ENCODE measurements at places on chromosomes 16 and 17.

GRCh38 chr17:11082559-11082958 is 158.5 kb upstream of the SHISA6 start:
- no peak for DNase-seq
- no peaks in the 10 kb centered on the region for H3K36me3 ChIP-seq
- no peak overlapping the region for H3K27ac ChIP-seq
- H3K4me1 ChIP-seq, result peaks cover 2% of the 10 kb centered on the region
- no peak overlapping the region for H3K4me3 ChIP-seq

DNA sequence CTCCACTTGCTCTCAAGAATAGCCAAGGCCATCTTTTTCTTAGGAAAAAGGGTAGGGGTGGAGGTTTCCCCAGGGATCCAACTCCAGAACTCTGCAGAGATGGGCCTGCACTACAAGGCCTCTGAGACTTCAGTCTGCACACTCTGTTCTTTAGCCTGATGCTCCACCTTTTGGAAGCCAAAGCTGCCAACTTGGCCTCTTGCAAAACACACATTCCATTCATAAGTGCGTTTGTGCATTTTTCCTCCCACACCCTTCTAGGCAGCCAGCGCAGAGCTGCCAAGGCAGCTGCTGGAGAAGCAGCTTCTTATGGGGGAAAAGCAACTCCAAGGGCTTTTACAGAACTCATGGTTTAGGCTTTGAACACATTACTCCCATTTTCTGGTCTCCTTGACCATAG is 45.3 kb downstream of the REXO5 start:
- no peaks in the 10 kb centered on the region for H3K36me3 ChIP-seq
- no peak overlapping the region for H3K27ac ChIP-seq
- H3K27me3 ChIP-seq, result no peaks in the 10 kb centered on the region
- no peaks in the 10 kb centered on the region for H3K4me1 ChIP-seq
- no peak overlapping the region for H3K4me3 ChIP-seq

- no peak for DNase-seq
- peaks cover 18% of the 10 kb centered on the region for H3K4me1 ChIP-seq
- no peaks in the 10 kb centered on the region for H3K36me3 ChIP-seq
- H3K27me3 ChIP-seq, result peaks cover 22% of the 10 kb centered on the region
Measured at GRCh38 chr17:78875363-78876093, 27.5 kb downstream of the CEP295NL start.

DNA sequence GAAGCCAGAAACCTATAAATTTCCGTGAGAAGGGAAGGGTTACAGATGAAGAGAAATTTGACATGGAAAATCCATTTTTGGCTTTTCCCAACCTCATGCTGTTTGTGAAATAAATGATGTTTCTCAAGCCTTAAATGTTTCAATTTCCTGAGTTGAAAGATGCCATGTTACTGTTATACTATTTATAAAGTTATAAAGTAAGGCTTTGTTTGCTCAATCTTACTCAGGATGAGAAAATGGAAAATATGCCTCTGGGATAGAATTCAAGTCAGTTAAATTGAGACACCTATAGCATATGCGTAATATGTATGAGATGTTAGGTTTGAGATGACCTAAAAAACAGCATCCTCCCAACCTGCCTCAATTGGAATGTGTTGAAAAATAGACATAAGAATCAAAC is 19.9 kb upstream of the FAM20A start:
- peaks cover 17% of the 10 kb centered on the region for H3K27me3 ChIP-seq
- H3K4me1 ChIP-seq, result no peaks in the 10 kb centered on the region

GRCh38 chr17:20612635-20613034 is 33.1 kb downstream of the CDRT15L2 start:
- H3K27ac ChIP-seq, result no peak overlapping the region
- H3K36me3 ChIP-seq, result no peaks in the 10 kb centered on the region
- H3K27me3 ChIP-seq, result no peaks in the 10 kb centered on the region
- H3K4me3 ChIP-seq, result no peak overlapping the region
- H3K4me1 ChIP-seq, result no peaks in the 10 kb centered on the region
- DNase-seq, result no peak

DNA sequence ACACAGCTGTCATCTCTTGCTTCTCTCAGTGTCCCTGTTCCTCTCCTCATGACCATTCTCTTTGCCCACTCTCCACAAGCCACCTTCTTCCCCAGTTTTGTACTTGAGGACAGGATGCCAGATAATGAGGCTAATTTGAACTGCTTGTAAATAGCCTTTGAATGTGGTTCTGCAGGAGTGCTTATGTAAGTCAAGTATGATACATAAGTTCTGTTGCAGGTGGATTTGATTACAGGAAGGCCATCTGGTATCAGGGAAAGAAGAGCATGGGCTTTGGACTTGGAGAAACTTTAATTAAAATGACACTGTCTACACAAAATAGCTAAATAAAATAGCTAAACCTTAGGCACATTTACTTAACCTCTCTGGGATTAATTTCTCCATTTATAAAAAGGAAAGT is 120.2 kb upstream of the HLF start:
- peaks cover 10% of the 10 kb centered on the region for H3K4me1 ChIP-seq
- H3K27me3 ChIP-seq, result no peaks in the 10 kb centered on the region
- H3K27ac ChIP-seq, result no peak overlapping the region
- H3K4me3 ChIP-seq, result no peak overlapping the region

DNA sequence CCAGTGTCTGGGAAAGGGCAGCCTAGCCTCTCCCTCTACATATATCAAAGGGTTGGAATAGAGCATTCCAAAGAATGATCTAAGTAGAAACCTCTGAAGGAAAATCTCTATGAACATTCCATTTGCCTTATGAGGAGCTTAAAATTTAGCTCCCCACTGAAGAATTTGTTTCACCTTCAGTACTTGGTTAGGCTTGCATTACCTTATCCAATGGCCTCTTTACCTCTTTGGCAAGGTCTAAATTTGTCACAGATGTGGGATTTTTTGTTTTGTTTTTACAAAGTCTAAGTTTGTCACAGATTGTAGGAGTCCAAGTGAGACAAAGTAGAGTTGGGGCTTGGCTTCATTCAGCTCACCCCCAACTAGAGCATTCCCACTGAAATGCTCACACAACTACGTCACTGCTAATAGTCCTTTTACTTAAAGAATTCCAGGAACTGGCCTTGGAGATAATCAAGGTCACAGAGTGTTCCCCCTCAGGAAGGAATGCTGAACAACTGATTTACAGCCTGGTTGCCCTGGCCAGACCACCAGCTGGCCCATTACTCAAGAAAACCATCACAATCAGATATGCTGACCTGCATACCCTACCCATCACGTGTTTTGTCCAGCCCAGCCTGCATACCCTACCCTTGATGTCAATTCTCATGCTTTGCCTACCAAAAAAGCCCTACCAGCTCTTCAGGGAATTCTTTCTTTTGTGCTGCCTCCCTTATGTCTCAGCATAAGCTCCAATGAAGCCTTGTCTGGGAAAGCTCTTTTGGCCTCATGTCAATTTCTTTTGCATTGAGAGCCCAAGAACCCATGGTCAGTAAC is 26.5 kb upstream of the PPM1D start:
- peaks cover 7% of the 10 kb centered on the region for H3K4me1 ChIP-seq
- no peaks in the 10 kb centered on the region for H3K36me3 ChIP-seq
- H3K4me3 ChIP-seq, result no peak overlapping the region
- DNase-seq, result no peak

GRCh38 chr16:67489401-67490083 is 6.2 kb upstream of the AGRP start:
- no peak overlapping the region for H3K4me3 ChIP-seq
- H3K27ac ChIP-seq, result no peak overlapping the region
- no peaks in the 10 kb centered on the region for H3K27me3 ChIP-seq
- H3K36me3 ChIP-seq, result no peaks in the 10 kb centered on the region
- DNase-seq, result no peak
- peaks cover 2% of the 10 kb centered on the region for H3K4me1 ChIP-seq

DNA sequence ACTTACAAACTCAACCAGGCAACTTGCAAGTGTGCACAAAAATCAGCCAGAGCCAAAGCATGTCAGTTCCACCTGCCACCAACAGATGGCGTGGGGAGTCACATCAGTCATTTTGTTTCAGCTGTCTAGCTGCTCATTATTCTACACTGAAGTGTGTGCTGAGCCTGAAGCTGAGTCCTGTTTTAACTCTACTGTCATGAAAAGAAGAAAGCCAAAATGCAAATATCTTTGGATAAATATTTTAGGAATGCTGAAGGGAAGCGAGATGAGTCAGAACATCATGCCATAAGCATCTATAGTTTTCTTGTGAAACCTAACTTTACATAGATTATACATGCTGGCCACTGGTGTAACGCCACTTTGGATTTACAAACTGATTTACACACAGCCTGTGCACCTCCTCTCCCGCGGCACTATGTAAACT is 172.6 kb downstream of the CDK5R1 start:
- peaks cover 4% of the 10 kb centered on the region for H3K27me3 ChIP-seq
- H3K4me1 ChIP-seq, result peaks cover 3% of the 10 kb centered on the region
- no peak overlapping the region for H3K4me3 ChIP-seq
- H3K36me3 ChIP-seq, result peaks cover 8% of the 10 kb centered on the region

DNA sequence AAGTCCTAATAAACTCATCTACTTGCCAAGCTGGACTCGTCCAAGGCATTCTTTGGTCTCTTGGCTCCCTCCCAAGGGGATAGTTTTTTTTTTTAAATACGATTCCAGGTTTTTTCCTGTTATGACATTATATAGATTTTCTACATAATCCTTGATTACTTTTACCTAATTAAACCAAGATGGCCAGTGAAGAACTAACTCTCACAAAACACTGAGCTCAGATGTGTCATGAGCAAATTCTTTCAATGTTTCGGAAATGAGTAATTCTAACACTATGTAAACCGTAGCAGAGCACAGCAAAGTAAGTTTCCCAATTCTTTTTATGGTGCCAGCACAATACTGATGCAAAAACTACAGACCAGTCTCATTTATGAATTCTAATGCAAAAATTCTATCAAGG is 1.8 kb downstream of the ZNF23 start:
- H3K4me3 ChIP-seq, result no peak overlapping the region
- no peak overlapping the region for H3K27ac ChIP-seq
- DNase-seq, result no peak

DNA sequence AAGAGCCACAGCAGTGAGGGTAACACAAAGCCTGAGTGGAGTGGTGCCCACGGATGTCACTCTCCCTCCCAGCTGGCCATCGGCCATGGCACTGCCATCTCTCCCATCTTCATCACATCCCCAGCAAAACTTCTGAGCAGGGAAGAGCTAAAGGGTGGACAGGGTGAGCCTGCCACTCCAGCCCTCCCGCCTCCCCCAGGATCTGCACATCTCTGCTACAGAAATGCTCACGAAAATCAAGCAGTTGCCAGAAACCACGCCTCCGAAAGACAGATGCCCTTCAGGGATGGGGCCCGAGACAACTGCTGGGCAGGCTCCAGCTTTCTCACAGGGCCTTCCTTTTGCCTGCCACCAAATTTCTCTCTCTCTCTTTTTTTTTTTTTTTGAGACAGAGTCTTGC is 3.6 kb downstream of the GRIN2C start:
- H3K4me1 ChIP-seq, result peaks cover 14% of the 10 kb centered on the region
- H3K27me3 ChIP-seq, result peaks cover 68% of the 10 kb centered on the region
- no peak overlapping the region for H3K4me3 ChIP-seq
- H3K36me3 ChIP-seq, result peaks cover 4% of the 10 kb centered on the region

DNA sequence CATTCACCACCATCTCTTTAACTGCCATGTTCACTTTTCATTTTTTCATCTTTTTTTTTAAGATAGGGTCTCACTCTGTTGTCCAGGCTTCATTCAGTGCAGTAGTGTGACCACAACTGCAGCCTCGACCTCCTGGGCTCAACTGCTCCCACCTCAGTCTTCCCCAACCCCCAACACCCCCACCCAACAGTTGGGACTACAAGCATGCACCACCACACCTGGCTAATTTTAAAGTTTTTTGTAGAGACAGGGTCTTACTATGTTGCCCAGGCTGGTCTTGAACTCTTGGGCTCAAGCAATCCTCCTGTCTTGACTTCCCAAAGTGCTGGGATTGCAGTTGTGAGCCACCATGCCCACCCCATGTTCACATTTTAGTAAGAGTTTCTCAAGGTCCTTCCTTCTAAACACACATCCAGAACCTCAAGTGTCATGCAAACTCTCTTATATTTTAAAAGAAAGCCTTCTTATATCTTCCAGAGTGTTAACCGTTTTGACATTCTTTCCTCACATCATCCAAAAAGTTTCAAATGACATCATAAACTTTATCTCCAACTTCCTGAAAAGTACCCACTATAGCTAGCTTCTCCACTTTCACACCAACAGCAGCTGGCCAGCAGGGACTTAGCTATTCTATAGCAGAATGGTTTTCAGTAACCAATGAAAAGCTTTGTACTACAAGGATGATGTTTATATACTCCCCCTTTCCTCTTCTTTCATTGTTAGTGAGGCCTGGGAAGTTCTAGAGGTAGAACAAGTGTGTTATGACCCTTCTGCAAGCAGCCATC is 49.3 kb downstream of the TRAF4 start:
- no peaks in the 10 kb centered on the region for H3K27me3 ChIP-seq
- no peak for DNase-seq
- no peak overlapping the region for H3K27ac ChIP-seq
- no peak overlapping the region for H3K4me3 ChIP-seq

- no peaks in the 10 kb centered on the region for H3K36me3 ChIP-seq
- no peak for DNase-seq
- no peaks in the 10 kb centered on the region for H3K4me1 ChIP-seq
- no peaks in the 10 kb centered on the region for H3K27me3 ChIP-seq
Measured at GRCh38 chr16:500709-501108, 26.8 kb upstream of the CAPN15 start.

DNA sequence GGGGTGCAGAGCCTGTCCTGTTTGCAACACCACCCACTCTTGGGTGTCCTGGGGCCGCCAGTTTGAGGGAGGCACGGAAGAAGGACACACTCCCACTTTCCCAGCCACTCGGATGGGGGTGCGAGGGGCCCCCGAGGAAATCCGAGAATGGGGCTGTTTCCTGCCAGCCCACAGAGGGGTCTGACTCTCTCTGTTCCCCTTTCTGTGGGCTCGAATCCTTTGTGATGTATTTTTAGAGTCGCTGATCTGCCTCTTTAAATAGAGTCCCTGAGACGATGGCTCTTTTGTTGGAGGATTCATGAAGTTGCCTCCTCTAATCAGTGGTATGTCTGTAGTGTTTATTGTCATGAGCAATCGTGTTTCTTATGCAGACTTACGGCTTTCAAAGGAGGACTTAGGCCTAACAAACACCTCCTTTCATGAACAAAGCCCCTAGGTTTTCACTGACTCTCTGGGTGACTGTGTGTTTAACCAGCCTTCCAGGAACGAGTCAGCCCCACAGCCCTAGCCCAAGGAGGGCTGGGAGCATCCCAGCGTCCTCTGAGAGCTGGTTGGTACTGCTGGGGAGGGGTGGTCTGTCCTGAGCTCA is 29.1 kb downstream of the CIBAR2 start:
- no peaks in the 10 kb centered on the region for H3K4me1 ChIP-seq
- H3K36me3 ChIP-seq, result peaks cover 3% of the 10 kb centered on the region
- no peak for DNase-seq
- H3K27me3 ChIP-seq, result no peaks in the 10 kb centered on the region
- H3K27ac ChIP-seq, result peak overlapping the region; percentile 34

- H3K4me1 ChIP-seq, result peaks cover 2% of the 10 kb centered on the region
- no peak for DNase-seq
- peaks cover 66% of the 10 kb centered on the region for H3K27me3 ChIP-seq
- no peaks in the 10 kb centered on the region for H3K36me3 ChIP-seq
- H3K4me3 ChIP-seq, result no peak overlapping the region
- H3K27ac ChIP-seq, result peak overlapping the region; percentile 19
Measured at GRCh38 chr17:41619036-41619926, 5.1 kb downstream of the KRT17 start.

GRCh38 chr17:4678448-4679026 is 25.4 kb downstream of the PELP1 start:
- no peak overlapping the region for H3K27ac ChIP-seq
- H3K27me3 ChIP-seq, result no peaks in the 10 kb centered on the region
- no peak for DNase-seq
